DMS79 (cell line): ENCODE measurements at places on chromosomes 12 and 14.

DNA sequence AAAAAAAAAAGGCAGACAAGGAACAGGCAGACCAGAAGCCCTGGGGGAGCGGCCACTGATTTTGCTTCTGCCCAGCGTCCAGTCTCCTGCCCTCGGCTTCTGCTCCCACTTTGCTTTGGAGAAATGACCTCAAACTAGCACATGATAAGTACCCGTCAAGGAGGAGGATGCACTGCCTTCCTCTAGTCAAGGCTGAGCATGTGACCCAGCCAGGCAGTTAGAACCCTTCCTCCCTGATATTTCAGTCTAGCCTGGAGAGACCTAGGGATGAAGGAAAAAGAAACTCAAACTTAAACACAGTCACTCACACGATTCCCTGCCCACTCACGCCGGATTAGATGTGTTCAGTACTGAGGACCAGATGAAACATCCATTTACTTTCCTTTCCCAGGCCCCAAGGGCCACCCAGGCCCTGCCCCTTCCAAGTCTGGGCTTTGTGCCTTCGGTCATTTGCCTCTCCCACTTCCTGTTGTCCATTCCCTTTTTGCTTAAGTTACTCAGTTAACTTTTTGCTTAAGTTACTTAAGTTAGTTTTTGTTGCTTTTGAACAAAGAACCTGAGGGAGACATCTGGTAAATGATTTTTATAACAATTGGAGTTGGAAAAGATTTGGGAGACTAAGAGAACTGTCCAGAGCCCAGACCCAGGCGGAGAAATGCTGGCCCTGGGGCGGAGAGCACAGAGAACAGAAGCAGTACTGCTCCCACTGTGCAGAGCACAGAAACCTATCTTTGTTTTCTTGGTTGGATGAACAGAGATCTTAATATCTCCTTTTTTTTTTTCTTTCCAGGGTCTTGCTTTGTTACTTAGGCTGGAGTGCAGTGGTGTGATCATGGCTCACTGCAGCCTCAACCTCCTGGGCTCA lies 23.0 kb upstream of the TTC7B start:
- DNase-seq = no peak

DNA sequence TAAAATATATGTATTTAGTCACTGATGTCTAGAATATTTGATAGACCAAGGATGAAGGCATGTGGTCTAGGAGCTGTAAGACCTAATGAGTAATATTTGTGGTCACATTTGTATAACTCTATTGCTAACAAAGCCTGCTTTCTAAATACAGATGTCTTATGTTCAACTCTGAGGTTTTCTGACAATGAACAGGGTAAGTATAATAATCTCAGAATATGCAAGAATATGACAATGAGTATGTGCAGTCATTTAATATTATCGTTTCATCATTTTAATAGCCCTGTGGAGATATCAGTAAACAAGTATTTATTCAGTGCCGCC lies 389.6 kb downstream of the LRIG3 start:
- DNase-seq = no peak

DNA sequence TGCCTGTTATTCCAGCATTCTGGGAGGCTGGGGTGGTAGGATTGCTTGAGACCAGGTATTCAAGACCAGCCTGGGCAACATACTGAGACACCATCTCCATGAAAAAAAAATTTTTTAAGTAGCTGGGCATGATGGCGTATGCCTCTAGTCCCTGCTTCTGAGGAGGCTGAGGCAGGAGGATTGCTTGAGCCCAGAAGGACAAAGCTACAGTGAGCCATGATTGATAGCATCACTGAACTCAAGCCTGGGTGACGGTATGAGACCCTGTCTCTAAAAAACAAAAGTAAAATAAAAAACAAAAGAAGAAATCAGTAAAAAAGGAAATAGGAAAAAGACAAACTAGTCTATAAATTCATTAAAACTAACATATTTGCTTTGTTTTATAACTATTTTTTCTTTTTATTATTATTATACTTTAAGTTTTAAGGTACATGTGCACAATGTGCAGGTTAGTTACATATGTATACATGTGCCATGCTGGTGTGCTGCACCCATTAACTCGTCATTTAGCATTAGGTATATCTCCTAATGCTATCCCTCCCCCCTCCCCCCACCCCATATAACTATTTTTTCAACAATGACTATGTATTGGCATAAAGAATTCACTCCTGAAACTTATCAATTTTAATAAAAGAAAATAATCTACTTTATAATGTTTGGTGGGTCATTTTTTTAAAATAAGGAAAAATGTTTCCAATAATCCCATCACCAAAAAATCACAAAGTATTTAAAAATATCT lies 15.4 kb upstream of the AP4S1 start:
- no peak for DNase-seq

- peak; percentile 89 for DNase-seq
Observed at GRCh38 chr12:117646520-117646919, 285.1 kb upstream of the NOS1 start.

- DNase-seq = no peak
Observed at GRCh38 chr14:62694075-62694474, 351.2 kb downstream of the KCNH5 start.

- no peak for DNase-seq
Observed at GRCh38 chr14:58060898-58061297, 91.1 kb downstream of the ARMH4 start.

- no peak for DNase-seq
Observed at GRCh38 chr12:84157170-84157569, 755.4 kb downstream of the SLC6A15 start.
